ENCODE measurements at places on chromosomes 6 and 20.

- DNase-seq = no peak
These were observed 20.0 kb upstream of the ZNF76 start for GRCh38 chr6:35239581-35239980.

DNA sequence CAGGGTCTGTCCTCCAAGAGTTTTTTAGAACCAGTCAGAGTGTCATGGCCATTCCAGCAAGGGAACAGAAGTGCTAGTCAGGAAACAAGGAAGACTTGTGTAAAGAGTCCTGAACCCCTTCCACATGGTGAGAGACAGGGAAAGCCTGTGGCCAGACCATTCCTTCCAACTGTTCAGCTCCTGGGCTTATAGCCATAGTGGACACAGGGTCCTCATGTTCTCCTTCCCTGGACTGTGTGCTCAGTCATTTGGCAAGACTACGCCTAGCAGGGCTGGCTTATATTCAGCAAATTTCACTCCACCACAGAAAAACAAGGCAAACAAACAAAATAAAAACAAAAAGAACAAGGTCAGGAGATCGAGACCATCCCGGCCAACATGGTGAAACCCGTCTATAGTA, 60.5 kb downstream of the NRN1 start:
- DNase-seq = no peak

DNA sequence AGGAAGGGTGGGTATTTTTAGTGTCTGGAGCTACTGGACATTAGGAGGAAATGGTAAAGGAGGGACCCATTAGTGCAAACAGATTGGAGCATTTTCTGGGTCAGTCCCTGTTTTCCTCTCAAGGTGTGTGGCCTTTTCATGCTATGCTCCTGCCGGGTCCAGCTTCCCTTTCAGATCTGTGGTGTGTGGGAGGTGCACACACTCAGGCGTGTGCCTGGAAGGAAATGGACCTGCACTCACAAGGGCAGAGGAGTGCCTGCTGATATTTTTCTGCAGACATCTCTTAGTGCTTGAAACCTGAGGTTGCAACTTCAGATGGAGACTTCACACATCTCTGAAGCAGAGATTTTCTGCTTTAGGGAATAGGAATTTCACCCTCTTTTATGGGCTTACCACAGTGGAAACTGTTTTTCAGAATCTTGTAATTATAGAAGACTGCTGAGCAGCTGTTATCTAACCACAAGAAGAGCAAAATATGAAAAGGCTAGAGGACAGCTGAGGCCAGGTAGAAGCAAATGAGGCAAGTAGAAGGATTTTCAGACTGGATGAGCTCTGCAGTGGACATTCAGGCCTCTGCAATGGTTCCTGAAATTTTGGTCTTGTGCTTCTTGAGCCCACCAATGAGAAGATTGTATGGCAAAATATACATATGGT, 764.3 kb downstream of the QKI start:
- DNase-seq = no peak

- peak; percentile 14 for DNase-seq
These were observed at the start of gene CD109 for GRCh38 chr6:73695619-73696421. Gene CD109 (plus strand): TSS chr6:73696203. CDS start chr6:73696216, 13 bp downstream.

- DNase-seq = peak; percentile 46
These were observed 38.9 kb downstream of the OR2B2 start for GRCh38 chr6:27873021-27873940.

Data from T follicular helper cell (primary cell).